ENCODE measurements at places on chromosomes 5 and 9.

DNA sequence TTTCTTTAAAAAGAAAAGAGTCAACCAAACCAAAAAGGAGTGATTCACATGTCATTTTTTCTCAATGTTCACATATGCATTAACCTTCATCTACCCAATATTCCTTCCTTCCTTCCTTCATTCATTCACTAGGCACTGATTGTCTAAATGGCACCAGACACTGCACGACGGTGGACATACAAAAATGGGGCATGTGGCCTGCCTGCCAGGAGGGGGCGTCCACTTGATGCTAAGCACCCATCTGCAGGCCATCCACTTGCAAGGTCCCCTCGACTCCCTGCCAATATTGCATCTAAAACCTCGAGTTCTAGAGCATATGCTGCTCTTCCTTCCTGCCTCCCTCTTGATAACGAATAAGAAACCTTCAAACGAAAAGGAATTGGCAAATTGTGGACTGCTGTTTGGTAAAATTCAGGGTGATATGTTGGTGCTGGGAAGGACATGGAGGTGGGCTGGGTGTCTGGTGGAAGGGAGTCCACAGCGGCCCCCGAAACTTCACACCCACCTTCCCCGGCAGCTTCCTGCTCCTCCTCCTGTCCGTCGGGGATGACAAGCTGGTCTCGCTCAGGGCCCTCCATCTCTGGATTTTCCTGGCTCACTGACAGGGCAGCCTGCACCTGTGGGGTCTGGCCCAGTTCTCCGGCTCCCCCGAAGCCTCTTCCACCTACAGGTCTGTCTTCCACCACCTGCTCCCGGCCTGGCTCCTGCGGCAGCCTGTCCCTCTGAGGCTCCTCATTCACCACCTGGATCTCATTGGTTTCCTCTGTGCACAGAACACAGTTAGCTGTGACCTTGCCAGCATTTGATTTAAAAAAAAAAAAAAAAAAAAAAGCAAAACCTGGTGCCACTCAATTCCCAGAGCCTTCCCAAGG, 64.3 kb downstream of the GOLM1 start:
- peak; percentile 39 for DNase-seq

DNA sequence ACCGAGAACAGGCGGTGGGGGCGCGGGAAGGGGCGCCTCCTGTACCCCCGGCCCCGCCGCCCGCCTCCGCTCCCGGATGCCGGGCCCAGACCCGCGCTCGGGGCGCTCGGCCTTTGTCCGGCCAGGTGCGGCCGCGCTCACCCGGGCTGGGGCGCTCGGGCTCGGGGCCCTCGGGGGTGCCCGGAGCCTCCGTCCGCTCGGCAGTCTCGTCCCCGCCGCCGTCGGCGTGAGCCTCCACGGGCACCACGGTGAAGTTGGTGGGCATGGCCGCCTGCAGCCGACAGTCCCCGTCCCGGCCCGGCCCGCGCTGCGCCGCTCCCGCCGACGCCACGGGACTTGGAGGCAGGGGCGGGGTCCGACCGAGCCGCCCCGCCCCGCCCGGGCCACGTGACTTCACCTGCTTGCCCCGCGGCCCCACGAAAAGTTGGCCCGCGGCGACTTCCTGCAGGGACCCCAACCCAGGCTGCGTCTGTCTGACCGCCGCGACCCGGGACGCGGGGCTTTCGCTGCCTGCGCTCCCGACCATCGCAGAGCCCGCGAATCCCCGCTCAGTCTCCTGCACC, at the start of gene SLC12A7:
SLC12A7 (minus strand) TSS at position 337 of the 563 bp plus-strand sequence; CDS start at position 265, 72 bp downstream.
- DNase-seq: peak; percentile 16

DNA sequence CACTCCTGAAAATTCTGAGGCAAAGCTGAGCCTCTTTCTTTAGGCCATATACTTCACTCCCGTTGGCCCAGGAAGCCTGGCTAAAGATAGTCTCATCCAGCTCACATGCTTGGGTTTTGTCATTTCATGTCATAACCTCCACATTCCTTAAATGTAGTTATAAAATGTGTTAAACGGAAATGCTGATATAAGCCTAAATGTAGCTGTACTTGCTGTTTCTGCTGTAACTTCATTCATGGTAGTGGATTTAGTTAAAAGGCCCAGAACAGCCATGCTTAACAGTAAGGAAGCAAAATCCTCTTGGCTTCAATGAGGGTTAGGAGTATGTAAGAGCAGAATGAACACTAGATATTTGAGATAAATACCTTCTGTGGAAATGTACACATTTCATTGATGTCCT, 135.8 kb upstream of the TMEM161B start:
- DNase-seq: no peak

DNA sequence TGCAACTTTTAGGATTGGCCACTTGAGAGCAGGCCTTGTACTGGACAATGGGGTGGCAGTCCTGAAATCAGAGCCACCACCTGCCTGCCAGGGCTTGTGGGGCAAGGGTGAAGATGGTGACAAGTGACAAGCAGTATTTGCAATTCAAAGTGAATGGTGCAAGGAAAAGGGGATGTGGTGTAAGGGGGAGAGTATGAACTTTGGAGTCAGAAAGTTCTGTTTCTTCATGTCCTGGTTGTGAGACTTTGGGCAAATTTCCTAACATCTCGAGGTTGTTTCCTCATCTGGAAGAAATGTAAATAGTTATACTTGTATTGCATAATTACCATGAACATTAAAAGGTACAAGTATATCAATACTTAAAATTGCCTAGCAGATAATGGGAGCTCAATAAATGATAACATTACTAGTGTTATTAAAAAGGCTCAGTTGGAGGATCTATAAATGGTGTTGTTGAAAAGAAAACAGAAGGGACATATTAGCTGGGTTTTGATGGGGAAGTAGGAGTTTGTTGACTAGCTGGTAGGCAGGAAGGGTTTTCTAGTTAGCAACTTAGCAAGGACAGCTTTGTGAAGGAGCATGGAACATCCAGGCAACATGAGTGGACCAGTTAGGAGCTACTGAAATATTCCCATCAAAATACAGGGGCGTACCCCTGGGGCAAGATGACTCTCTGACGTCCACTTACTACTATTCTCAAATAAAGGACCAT, 21.3 kb upstream of the MEGF9 start:
- no peak for DNase-seq

GRCh38 chr5:151745071-151745705, 13.2 kb downstream of the ATOX1 start:
- DNase-seq: peak; percentile 81

GRCh38 chr5:97133101-97133500, 9.3 kb downstream of the LIX1 start:
- DNase-seq: no peak

GRCh38 chr5:140073296-140073695, 30.2 kb upstream of the NRG2 start:
- peak; percentile 12 for DNase-seq

DNA sequence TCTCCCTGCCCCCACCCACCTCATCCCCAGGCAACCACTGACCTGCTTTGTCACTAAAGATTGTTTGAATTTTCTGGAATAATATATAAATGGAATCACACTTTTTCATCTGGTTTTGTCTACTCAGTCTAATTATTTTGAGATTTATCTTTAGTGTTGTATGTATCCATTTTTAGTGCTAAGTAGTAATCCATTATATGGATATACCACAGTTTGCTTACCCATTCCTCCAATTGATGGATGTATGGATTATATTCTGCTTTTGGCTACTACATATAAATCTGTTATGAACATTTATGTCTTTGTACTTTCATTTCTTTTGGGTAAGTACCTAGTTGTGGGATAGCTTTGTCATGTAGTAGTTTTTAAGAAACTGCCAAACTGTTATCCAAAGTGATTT, 14.5 kb upstream of the ZNF622 start:
- no peak for DNase-seq
